Pancreas (tissue), 10 donors: ENCODE measurements at places on chromosomes 3 and 15.
A peak's percentile ranks its signal among the peaks of the same experiment; 100 is the strongest.

DNA sequence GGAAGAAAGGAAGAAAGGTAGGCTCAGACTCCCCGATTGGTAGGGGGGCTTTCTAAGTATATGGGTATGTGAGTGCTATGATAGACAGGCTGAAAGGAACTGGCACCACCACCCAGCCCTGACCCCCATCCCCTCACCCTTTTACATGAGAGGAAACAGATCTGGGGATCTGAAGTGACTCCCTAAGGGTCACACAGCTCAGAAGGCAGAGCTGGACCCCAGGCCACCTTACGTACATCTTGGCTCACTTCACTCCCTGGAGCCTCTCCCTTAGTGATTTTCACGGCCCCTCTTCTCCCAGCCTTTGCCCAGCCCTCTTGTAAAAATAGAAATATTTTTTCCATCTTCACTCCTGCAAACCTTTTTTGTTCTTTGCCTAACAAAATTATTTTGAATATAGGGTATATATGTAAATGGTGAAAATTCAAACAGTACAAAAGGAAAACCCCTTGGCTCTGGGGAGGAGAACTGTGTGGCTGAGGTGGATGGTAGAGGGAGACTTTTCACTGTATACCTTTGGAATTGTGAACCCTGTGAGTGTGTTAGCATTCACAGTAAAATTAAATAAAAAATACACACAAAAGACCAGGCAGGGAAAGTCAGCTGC is 34.8 kb upstream of the POLG start:
- no peak for DNase-seq

- no peak for DNase-seq
Observed at GRCh38 chr3:44988073-44988472, 12.0 kb downstream of the EXOSC7 start.

DNA sequence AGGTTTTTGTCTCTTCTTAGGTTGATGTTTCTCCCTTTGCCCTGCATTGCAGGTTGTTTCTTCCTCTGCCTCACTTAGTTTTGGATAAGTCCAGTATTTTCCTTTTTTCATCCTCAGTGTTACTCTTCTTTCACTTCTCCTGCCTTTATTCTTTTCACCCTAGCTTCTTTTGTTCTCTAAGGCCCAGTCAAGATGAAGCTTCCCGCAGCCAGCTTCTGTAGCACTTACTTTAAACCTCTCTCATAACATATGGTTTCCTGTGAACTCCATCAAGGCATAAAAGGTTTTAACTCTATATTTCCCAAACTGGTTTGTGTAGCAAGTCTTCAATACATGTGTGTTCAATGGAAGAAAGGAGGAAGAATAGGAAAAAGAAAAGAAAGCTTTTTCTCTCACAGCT is 54.1 kb downstream of the TP63 start:
- no peak for DNase-seq

DNA sequence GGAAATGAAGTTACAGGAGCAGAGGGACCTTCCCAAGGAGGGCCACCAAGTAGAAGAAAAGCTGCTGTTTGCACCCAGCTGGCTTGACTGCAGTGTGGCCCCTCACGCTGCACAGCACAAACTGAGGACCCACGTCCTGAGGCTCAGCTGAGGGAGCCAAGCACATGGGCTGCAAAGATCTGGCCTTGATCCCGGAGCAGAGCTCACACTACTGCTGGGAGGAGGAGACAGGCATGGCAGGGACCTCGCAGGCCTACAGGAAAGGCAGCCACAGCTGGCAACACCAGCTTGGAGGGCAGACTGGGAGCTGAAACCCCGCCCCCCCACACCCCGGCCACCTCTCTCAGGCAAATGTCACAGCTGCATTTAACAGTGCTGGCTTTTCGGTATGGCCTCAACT is 39.7 kb downstream of the KLHL25 start:
- peak; percentile 53 for DNase-seq

DNA sequence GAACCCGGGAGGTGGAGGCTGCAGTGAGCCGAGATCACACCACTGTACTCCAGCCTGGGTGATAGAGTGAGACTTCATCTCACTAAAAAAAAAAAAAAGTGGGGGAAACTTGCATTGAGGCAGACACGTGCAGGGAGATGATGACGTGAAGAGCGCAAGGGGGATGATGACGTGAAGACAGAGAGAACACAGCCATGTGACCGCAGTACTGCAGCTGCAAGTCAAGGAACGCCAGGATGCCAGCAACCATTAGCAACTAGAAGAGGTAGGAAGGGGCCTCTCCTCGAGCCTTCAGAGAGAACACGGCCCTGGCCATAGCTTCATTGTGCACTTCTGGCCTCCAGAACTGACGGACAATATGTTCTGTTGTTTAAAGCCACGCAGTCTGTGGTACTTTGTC is 28.3 kb downstream of the RFT1 start:
- no peak for DNase-seq

GRCh38 chr3:166285001-166285400 is 447.8 kb upstream of the BCHE start:
- no peak for DNase-seq

- DNase-seq = no peak
Observed at GRCh38 chr3:16388850-16389441, 123.9 kb downstream of the OXNAD1 start.

GRCh38 chr3:194185221-194185620 is 49.3 kb downstream of the HES1 start:
- no peak for DNase-seq

- DNase-seq = no peak
Observed at GRCh38 chr3:155492841-155493240, 199.4 kb upstream of the STRIT1 start.

DNA sequence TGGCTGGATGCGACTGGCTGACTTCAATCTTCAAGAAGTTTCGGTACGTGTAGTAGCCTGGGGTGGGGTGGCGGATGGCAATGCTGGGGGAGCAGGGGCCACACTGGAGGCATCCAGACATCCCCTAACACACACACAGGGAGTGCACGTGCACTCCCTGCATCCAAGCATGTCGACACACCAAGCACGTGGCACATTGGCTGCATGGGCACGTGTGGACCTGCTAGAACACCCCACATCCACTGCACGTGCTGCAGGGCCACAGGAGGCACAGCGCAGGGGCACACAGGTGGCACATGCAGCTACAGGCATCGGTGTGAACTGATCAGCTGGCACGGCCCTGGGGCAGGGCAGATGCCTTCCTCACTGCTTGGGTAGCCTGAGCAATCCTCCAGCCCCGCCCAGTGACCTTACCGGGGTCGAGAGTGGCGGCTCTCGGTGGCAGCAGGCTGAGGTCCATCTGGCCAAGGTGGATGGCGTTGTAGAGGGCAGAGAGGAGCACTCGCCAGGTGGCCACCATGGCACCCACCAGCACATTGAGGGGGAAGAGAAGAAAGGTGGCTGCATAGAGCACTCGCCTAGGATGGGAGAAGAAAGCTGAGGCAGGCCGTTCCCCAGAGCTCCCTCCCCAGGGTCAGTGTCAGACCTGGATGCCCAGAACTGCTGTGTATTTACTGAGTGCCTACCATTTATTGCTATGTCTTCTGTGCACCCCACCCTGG is 7.5 kb downstream of the ISLR start:
- DNase-seq = no peak

- no peak for DNase-seq
Observed at GRCh38 chr3:116200956-116201690, 244.2 kb downstream of the LSAMP start.

GRCh38 chr3:43481375-43481774 is 140.4 kb downstream of the ANO10 start:
- no peak for DNase-seq

DNA sequence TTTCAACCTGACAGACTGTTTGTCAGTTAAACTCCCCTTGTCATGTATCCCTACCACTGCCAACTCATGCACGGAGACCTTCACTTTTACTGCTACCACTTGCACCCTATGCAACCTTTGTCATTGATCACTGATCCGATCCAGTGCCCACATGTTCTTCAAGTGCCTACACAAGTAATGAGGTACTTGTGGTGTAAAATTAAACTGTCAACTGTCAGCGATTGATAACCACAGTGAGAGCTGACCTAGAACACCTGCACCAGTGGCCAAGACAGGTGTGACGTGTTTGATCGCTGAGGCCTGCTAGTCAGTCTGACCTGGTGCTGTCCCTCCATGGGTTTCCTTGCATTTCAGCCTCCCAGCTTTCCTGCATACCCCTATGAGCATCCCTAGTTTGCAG is 55.6 kb downstream of the MECOM start:
- no peak for DNase-seq

- DNase-seq = no peak
Observed at GRCh38 chr3:17775073-17775472, 32.6 kb upstream of the TBC1D5 start.

GRCh38 chr3:88882121-88882520 is 225.3 kb upstream of the EPHA3 start:
- DNase-seq = no peak

DNA sequence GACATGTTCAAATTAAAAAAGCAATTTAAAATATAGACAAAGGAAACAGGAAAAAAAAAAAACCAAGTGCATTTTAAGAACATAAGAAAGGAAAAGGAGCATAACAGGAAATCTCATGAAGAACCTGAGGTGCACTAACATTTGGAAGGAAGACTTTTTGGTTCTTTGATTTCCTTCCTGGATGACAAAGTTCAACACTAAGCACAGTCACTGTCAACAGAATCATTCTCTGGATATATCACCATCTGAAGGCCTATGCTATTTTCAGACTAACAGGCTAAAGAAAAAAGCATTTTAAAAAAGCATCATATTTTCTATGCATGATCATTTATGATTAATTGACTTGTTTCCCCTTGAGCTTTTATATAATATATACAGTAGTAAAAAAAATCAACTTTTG is 349.6 kb downstream of the PLCL2 start:
- DNase-seq = no peak

GRCh38 chr3:8822141-8822540 is 52.7 kb upstream of the OXTR start:
- no peak for DNase-seq

DNA sequence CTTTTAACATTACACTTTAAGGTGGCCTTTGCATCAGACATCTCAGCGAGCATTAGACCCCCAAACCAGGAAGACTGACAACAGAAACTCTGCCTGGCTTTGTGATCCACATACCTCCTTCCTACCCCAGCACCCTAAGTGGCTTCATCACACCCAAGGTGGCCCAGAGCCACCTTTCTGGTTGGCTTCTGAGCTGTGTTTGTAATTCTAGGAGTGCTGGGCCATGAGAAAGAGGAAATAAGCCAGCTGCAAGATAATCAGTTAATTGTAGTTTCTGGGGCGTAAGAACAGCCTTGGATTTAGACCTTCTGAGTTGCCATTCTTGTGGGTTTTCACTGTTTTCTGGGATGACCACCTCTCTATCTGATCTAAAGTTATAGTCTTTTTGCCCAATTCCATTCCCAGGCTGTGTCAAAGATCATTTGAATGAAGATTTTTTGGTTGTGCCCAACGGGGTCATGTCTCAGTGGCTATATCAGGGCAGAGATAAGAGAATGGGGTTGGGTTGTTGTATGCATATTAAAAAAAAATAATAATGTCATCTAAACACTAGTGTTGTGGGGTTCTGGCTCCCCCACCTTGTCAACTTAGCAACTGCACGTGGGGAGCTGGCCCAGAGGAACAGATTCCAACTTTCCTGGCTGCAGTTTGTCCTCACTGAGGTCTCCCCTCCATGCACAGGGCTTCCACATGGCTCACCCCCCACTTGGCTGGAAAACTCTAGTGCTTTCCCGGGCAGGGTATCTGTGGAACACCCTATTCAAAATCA is 234.8 kb upstream of the WNT5A start:
- DNase-seq = no peak

DNA sequence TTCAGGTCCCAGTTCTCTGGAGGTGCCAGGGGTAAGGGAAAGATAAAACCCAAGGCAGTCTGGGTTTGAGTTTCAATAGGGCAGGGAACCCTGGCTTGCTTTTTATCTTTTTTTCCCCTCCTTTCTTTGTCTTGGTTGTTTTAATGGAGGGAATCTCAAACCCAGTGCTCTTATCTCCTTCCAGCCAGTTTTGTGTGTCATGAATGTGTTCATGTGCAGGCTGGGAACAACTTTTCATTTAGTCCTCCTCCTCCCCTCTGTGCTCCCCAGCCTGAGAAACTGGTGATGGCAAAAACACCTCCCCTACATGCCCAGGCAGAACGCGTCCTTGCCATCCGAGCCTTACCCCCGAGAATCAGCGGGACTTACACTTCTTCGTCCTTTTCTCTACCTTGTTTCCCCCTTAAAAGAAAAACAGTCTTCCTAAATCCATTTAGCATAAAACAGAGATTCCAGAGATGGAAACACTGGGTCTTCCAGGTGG is 10.9 kb downstream of the SEMA3G start:
- DNase-seq = no peak

DNA sequence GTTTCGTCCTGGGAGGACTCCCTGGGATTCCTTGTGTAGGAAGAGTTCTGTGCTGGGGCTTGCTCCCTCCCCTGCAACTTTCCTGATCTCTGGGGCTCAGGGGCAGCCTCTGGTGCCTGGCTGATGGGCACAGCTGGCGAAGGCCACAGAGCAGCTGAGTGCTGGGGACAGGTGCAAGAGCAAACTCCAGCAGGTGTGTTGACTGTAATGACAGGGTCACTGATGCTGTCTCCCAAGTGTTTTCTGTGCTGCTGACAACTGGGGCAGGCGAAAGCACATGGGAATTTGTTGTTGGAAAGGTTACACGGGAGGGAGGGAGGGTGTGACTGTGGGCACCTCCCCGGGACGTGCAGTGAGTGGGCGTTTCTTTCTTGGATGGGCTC is 21.6 kb downstream of the CPN2 start:
- no peak for DNase-seq

- no peak for DNase-seq
Observed at GRCh38 chr15:67164401-67164791, 90.1 kb downstream of the AAGAB start.

DNA sequence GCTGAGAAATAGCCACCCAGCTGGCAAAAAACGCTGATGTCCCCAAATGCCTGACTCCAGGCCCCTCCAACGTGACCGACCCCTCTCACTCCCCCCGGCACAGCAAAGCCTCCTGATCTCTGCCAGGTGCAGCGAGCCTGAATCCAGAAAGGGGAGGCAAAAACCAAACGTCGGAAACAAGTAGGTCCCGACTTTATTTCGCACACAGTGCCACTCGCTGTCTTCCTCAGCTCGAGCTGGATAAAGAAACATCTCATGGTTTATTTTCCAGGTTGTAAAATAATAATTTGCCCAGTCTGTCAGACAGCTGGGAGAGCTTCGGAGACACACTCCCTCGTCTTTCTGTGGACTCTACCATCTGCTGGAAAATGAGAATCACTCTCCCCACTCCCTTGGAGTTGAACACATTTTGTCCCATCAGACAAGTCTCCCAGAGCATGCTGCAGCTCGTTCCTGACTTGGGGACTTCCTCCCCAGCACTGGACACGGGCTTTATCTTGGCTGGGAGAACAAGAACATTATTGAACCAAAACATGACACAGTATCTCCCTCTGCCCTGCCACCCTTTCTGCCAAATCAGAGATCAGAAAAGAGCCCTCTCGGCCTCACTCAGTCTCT is 142.8 kb downstream of the NUP210 start:
- DNase-seq = no peak
